ENCODE measurements at places on chromosomes 3 and 15. TPM values are rescaled to one million over a fixed set of nuclear protein-coding genes. Genes with fewer than 3 reads are reported as not detected.

Gene MUC20
- 4.6 TPM for total RNA-seq

Gene ZPLD1
- not detected for total RNA-seq

Gene CFAP100
- not detected for total RNA-seq

Gene THRB
- total RNA-seq, result 0.31 TPM

Gene OR5H6
- total RNA-seq, result not detected

Gene PIGZ
- total RNA-seq, result 1.8 TPM

Gene ALDH1A3
- total RNA-seq, result not detected

Gene CSTA
- total RNA-seq, result not detected

Gene MYH15
- 0.02 TPM for total RNA-seq

Gene NR1I2
- total RNA-seq, result 1.1 TPM

Gene ACY1
- total RNA-seq, result 26.7 TPM

Gene GOLGA8S
- 0.09 TPM for total RNA-seq

Gene CTXN2
- not detected for total RNA-seq

Gene EPHB3
- 0.05 TPM for total RNA-seq

Gene RETNLB
- not detected for total RNA-seq

Gene MASP1
- not detected for total RNA-seq

Gene COL6A5
- not detected for total RNA-seq

Measured in activated B cell treated with CpG ODN at 0.5 μM for 24 hours (primary cell).